ENCODE measurements at places on chromosomes 2 and 18. TPM values are rescaled to one million over a fixed set of nuclear protein-coding genes. Genes with fewer than 3 reads are reported as not detected.

Gene GALNT3
- total RNA-seq, result not detected

Gene SERPINB10
- not detected for total RNA-seq

Gene NOL4
- total RNA-seq, result not detected

Gene FIGN
- 1.5 TPM for total RNA-seq

Gene KIAA2012
- total RNA-seq, result not detected

Gene RRM2
- 245 TPM for total RNA-seq

Gene ACTG2
- total RNA-seq, result not detected

Gene SCG2
- 0.82 TPM for total RNA-seq

Gene CTLA4
- not detected for total RNA-seq

Gene CDCA7
- 48.9 TPM for total RNA-seq

Gene TMEM127
- total RNA-seq, result 48.8 TPM

Gene HOXD10
- total RNA-seq, result 5.3 TPM

Gene IL36G
- not detected for total RNA-seq

Gene GREB1L
- 1.8 TPM for total RNA-seq

Gene SIX2
- 0.43 TPM for total RNA-seq

Gene POTEF
- total RNA-seq, result not detected

Gene FEV
- not detected for total RNA-seq

Gene TNFRSF11A
- total RNA-seq, result 11.8 TPM

Gene TOGARAM2
- 0.16 TPM for total RNA-seq

Gene MSTN
- not detected for total RNA-seq

Gene SLC11A1
- 0.20 TPM for total RNA-seq

Gene CD8A
- total RNA-seq, result 0.34 TPM

Gene MFSD2B
- total RNA-seq, result 0.29 TPM

Gene ARHGEF4
- 9.1 TPM for total RNA-seq

Gene SP140
- total RNA-seq, result not detected

Gene GKN1
- total RNA-seq, result not detected

Gene RGPD4
- 0.07 TPM for total RNA-seq

Gene SCN9A
- total RNA-seq, result 4.8 TPM

Gene SDC1
- 208 TPM for total RNA-seq

Gene SPDYA
- 0.15 TPM for total RNA-seq

Gene CFAP210
- 0.50 TPM for total RNA-seq

Gene GLS
- total RNA-seq, result 157 TPM

Gene FZD7
- total RNA-seq, result 6.2 TPM

Gene XRCC5
- 183 TPM for total RNA-seq

Gene GPR75
- total RNA-seq, result 1.4 TPM

Gene CFAP221
- total RNA-seq, result not detected

Gene MERTK
- total RNA-seq, result 1.5 TPM

Gene CCDC68
- total RNA-seq, result 2.7 TPM

Gene C2orf92
- total RNA-seq, result 1.0 TPM

Gene LRRC30
- not detected for total RNA-seq

Gene DCDC2C
- total RNA-seq, result not detected

Gene CAPN14
- total RNA-seq, result not detected

Data from A549 treated with GW870086 at 1 μM for 4 hours (cell line).